Anterior cingulate cortex (tissue), 58 donors: ENCODE measurements at places on chromosomes 7 and 10.

- DNase-seq, result no peak
Observed at GRCh38 chr7:92988051-92988450, 129.7 kb downstream of the SAMD9 start.

DNA sequence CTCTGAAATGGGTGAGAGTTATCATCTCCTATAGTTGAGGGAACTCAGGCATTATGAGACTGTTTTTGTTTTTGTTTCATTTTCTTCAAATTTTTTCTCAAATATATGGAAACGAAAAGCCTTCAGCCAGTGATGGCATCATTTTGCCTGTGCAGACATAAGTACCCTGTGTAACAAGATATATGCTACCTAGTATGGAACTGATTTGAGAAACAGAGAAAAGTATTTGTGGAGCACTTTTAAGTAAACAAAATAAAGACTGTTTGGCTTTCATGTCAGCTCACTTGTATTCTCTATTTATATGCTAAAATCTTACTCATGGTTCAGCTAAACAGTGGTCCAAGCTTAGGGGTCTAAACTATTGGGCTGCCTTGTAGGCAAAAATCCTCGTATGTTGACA, 150.6 kb downstream of the WNT2 start:
- DNase-seq, result no peak

- no peak for DNase-seq
Observed at GRCh38 chr7:105006367-105007136, 7.5 kb upstream of the KMT2E start.

DNA sequence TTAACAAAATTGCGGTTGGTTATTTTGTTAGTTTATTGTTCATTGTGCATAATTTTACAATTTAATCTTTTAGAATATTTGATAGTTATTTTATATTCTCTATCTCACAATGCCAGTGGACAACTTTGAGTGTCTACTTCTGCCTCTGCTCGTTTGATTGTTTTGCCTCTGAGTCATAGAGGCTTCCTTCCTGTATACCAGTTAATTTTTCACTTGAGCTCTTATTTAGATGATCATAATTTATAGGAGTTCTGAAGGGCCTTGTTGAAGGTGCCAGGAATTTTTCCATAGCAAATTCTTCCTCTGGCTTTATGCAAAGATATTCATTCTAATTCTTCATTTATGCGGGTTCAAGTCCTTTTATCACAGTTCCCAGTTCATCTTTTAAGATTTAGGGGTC, 5.2 kb upstream of the MALRD1 start:
- DNase-seq, result no peak

DNA sequence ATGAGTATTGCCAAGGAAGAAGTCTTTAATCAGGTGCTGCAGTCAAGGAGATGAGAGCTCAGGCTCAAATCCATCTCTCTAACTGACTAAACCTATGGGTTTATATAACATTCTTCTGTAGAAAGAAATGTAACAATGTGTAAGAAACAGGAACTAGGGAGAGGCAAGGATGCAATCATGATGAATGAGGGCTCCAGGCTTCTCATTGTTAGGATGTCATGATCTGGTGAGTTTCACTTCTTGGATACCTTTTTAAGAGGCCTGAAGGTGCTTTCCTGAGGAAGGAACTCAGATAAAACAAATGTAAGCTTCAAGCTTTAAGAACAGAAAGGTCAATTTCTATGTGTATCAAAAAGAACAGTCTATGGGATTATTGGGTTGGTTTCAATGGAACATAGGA, 30.8 kb upstream of the SCIN start:
- no peak for DNase-seq

- no peak for DNase-seq
Observed at GRCh38 chr7:117403737-117404136, 23.6 kb downstream of the ASZ1 start.

GRCh38 chr7:113891828-113892227, 27.0 kb downstream of the PPP1R3A start:
- DNase-seq, result no peak
